ENCODE measurements at places on chromosomes 7 and 10. TPM values are rescaled to one million over a fixed set of nuclear protein-coding genes. Genes with fewer than 3 reads are reported as not detected.

GRCh38 chr7:29199776-29200175 is 5.2 kb downstream of the CHN2 start:
- no peak for DNase-seq

DNA sequence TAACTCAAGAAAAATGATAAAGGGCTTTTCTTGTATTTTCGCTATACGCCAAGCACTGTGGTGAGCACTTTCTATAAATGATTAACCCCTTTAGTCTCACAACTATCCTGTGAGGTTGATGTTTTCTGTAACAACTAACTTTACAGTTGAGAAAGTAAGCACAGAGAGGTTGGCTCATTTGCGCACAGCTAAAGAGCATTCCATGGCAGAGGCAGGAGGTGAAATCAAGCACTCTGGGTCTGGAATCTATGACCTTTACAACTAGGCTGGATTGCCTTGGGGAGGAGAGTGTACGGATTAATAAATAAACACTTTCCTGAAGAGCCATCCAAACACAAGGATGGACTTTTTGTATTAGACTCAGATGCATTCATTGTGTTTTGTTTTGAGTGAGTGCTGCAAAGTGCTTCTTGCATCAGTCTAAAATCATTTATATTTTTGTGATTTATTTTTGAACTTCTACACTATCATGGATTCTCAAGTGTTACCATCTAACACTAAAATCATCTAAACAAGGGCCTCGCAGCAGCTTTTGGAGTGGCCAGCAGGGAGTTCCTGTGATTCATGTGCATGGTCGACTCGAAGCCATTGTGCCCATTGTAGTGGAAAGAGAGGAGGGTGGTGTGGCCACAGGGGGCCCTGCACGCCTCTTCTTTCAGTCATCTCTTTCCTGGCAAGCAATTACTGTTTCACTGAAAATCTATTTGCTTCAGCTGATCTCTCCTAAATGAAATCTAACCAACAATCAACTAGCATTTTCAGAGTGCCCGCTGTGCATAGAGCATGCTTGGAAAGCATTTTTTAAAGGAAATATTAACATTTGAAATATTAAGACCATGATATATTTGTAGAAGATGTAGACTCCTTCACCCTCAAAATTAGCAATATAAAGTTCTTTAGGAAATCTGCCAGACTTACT is 633.4 kb upstream of the COBL start:
- no peak for DNase-seq

GRCh38 chr10:78746155-78746763 is 322.5 kb upstream of the ZMIZ1 start:
- DNase-seq: no peak

Gene ASB10
- not detected for total RNA-seq
